ENCODE measurements at places on chromosomes 6 and 20. TPM values are rescaled to one million over a fixed set of nuclear protein-coding genes. Genes with fewer than 3 reads are reported as not detected.
A peak's percentile ranks its signal among the peaks of the same experiment; 100 is the strongest.

GRCh38 chr20:60446267-60447111 lies 488.3 kb downstream of the CDH26 start:
- DNase-seq, result no peak

DNA sequence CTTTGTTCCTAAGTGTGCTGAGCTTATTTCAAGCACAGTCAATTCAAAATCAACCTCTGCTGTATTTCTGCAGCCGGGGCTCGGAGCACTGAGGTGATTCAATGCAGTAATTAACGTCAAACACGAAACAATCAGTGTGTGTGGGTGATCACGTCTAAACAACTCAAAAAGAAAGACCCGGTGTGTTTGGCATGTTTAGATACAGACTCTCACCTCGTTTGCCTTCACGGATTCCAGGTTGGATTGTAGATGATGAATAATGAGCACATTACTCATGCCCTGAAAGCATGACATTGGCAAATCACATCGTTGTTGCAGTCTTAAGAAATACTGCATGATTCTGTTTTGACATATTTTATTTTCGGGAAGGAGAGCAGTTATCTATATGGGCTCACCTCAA lies 231.0 kb downstream of the QKI start:
- DNase-seq, result no peak

DNA sequence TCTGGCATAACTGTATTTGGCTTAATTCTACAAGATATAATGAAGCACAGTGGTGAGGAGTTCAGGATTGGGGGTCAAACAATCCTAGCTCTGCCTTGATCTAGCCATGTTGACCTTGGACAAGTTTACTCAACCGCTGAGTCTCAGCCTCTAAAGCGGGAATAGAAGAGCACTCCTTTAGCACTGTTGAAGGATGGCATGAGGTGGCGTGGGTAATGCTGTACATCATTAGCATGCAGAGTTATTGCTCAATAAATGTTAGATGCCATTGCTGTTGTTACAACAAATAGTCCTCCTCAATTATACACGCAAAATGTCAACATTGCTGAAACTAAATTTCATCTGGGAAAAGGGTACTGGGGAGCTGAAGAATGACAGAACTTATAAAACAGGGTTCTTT lies 78.6 kb downstream of the KIF13A start:
- DNase-seq, result no peak

DNA sequence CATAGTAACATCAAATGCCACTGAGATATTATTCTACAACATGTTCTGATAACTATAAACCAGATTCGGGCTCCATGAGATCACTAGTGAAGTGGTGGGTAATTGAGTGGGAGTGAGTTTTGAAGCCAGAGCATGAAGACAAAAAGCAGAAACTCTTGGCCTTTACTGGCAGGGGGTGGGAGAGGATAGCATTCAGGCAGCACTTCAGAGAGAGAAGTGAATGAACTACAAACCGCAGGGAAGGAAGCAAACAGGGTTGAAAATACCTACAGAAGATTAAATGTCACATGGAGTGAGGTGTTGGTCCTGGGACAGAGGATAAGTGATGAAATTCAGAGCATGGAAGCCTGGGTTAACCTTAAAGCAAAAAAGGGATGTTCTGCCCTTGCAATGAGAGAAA lies 250.0 kb downstream of the EPM2A start:
- no peak for DNase-seq

- no peak for DNase-seq
Measured at GRCh38 chr20:51994751-51995417, 192.6 kb upstream of the SALL4 start.

DNA sequence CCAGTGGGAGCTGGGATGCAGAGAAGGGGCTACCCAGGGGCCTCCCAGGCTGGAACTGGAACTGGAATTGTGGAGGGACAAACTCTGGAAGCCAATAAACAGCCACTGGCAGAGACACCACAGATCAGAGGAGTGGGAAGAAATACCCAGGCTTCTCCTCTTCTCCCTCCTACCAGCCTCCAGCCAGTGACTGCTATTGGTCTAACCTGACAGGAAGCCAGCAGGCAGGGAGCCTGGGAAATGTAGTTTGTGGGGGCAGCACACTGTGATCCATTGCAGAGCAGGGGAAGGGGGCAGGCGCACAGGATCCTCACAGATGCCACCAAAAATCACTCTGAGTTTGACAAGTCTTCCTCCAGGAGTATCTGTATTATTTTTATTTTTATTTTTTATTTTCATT lies 12.1 kb upstream of the MLN start:
- DNase-seq, result no peak

DNA sequence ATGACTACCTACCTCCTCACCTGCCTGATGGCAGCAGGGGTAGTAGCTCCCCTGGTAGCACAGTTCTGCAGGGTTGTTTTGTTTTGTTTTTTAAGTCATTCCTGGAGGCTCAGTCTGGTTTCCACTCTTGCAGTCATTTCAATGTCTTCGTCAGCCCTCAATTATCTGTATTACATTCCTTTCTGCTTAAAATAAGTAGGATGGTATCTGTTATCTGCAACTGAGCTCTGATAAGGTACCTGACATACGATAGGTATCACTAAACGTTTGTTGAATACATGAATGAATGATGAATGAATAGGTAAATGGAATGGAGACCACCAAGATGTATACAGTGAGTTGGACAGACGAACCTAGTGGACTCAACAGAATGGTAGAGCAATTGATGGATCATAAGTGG lies 7.2 kb upstream of the CLPSL2 start:
- no peak for DNase-seq

PRRC2A gene
- 281 TPM for total RNA-seq

SIRPD gene
- not detected for total RNA-seq

- DNase-seq, result no peak
Measured at GRCh38 chr6:53426667-53427270, 78.0 kb upstream of the ELOVL5 start.

DNA sequence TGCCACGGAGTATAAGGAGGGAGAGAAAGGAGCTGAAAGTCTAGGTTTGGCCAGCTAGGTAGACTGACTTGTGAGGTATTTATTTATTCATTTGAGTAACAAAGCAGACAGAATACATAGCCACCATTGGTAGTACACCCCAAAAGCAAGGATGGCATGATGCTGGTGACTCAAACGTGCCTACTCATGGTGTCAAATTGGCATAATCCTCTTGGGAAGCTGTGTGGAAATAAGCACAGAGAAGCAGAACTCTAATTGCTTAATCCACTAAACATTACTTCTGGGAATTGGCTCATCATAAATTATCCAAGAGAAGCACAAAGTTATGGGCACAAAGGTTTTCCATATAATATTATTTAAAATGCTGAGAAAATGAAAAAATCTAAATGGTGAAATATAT lies 2.5 kb downstream of the DEFB132 start:
- no peak for DNase-seq

DNA sequence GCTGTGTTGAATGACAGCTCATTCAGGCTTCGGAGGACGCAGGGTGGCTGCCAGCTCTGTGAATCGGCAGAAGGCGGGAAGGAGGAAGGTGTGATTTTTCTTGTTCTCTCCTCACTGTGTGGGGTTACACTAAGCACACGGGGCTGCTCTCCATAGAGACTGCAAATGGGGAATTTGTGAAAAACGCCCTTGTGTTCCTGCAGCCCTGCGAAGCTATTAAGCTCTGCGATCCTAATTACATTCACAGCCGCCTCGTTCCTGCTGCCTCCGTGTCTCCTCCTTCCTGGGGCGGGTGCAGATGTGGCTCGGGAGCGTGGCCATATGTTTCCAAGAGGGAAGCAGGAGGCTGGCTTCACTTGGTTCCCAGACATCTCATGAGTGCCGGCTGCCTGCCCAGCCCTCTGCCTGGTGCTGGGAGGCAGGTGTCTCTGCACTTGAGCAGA lies 124.0 kb downstream of the TOX2 start:
- no peak for DNase-seq

VSTM2L gene
- not detected for total RNA-seq

GRCh38 chr6:132484680-132485018 lies 28.3 kb downstream of the STX7 start:
- no peak for DNase-seq

DNA sequence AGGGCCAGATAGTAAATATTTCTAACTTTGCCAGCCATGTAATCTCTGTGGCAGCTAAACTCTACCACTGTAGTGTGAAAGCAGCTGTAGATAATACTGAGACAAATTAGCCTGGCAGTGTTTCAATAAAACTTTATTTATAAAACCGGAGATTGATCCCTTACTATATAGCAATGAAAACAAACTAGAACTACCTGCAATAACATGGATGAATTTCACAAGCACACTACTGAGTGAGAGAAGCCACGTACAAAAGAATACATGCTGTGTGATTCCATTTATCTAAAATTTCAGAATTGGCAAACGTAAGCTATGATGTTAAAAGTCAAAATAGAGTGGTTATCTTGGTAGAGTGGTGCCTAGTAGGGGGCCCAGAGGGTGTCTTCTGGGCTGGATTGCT lies 198.7 kb upstream of the SGK1 start:
- no peak for DNase-seq

GRCh38 chr6:148491638-148492251 lies 149.1 kb downstream of the SASH1 start:
- no peak for DNase-seq

- peak; percentile 63 for DNase-seq
Measured at GRCh38 chr6:63598049-63599036, 26.1 kb downstream of the LOC128125822 start.

DNA sequence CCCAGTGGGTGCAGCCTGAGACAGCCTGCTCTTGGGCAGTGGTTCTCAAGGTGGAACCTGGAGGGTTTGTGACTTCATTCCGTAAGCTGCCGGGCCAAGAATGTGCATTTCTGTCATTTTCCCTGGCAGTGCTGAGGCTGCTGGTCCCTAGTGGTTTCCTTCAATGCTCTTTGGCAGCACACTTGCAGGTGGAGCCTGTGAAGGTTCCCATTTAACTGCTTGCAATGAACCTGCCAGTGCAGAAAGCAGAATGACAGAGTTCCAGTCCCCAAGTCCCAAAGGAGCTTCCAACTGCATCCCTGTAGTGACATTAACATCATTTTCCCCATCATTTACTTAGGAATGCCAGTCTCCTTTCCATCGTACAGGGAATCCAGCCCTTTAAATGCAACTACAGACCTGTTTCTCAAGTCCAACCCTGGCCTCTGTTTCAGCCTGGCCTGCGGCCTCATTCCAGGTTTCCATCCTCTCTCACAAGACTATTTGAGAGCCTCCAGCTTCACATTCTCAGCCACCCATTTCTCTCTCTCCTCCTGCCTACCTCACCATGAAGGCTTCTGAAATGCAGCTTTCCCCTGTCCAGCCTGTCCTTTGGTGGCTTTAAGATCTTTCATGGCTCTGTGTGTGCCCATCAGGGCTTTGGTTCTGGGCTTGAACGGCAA lies 149.7 kb upstream of the GGTLC1 start:
- no peak for DNase-seq

FOXF2 gene
- not detected for total RNA-seq

- DNase-seq, result no peak
Measured at GRCh38 chr6:142838821-142839685, 105.9 kb downstream of the HIVEP2 start.

GRCh38 chr6:147693181-147693580 lies 184.7 kb downstream of the SAMD5 start:
- DNase-seq, result no peak

GRCh38 chr6:8069151-8069550 lies 5.0 kb upstream of the BLOC1S5 start:
- DNase-seq, result no peak

MYBL2 gene
- 95.1 TPM for total RNA-seq

- no peak for DNase-seq
Measured at GRCh38 chr6:52595796-52596130, 18.9 kb upstream of the TRAM2 start.

GRCh38 chr6:163813979-163814493 lies 399.5 kb downstream of the QKI start:
- DNase-seq, result no peak

DNA sequence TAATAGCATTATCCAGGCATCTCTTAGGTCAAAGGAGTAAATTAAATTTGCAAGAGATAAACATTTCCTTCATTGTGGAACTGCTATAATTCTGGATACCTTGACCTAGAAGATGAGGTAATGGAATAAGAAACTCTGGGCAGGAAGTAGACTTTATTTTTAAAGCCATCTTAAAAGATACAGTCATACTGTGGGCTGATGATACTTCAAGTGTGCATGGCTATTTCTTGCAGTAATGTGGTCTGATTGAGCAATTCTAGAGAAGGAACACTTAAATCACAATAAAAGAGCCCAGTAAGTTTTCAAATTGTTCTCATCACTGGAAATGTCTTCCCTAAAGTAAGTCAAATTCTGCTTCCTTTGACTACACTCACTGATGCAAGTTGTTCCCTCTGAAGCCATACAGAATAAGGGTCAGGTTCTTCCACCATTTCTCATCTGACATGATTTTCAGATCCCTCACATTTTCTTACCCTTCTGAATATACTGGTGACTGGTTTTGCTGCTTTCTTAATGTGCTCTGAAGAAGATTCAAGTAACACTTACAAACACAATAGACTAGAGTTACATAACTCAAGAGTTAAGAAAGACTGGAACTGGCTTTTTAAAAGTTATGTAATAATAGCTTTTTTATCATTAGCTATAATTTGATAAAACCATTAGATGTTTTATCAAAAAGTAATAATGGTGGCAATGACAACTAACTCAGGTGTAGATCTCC lies 62.6 kb upstream of the TMEM244 start:
- no peak for DNase-seq

GRCh38 chr6:32092760-32093497 lies 16.2 kb downstream of the TNXB start:
- DNase-seq, result no peak

OPN5 gene
- not detected for total RNA-seq

GRCh38 chr6:132598473-132598872 lies 8.9 kb upstream of the TAAR5 start:
- DNase-seq, result no peak

PMEPA1 gene
- total RNA-seq, result 0.57 TPM

CD93 gene
- 1.2 TPM for total RNA-seq

DNA sequence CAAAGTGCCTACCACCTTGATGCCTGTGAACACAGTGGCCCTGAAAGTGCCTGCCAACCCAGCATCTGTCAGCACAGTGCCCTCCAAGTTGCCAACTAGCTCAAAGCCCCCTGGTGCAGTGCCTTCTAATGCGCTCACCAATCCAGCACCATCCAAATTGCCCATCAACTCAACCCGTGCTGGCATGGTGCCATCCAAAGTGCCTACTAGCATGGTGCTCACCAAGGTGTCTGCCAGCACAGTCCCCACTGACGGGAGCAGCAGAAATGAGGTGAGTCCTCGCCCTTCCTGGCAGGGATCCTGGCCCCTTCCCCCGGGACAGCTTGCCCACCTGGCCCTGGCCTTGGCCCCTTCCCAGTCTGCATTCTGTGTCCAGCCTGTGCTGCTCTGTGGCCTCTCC lies 17.9 kb downstream of the MAVS start:
- DNase-seq, result no peak

DNA sequence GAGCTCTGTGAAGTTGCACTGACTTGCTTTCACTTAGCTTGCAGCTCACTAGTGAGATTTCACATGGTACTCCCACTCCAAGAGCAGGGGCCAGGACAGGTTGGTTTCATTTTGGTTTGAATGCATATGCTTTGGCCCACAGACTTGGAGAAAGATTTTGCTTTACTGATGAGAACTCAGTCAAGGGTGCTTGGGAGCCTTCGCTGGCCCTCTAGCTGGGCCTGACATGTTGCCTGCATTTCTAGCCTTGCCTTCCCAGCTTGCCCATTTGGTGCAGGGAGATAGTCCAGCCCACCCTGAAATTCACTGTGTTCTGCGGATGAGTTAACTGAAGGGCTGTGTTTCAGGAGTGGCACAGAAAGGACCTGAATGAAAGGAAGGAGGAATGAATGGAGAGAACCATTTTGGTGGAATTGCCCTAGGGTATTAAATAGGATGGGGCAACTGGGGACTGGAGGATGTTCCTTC lies 1.9 kb downstream of the SGK1 start:
- DNase-seq, result peak; percentile 6

Data from activated T-helper 1 cell treated with anti-CD3 and anti-CD28 coated beads, Interleukin-12 subunit alpha, Interleukin-12 subunit beta, Interleukin-2, Interleukin-4 antibody, amounts not matched to agents 30 ng/mL and 10 ng/mL and 1 ng/mL, durations not matched to agents 14 hours and 24 hours and 36 hours (primary cell).